ENCODE measurements at places on chromosomes 7 and 10.

DNA sequence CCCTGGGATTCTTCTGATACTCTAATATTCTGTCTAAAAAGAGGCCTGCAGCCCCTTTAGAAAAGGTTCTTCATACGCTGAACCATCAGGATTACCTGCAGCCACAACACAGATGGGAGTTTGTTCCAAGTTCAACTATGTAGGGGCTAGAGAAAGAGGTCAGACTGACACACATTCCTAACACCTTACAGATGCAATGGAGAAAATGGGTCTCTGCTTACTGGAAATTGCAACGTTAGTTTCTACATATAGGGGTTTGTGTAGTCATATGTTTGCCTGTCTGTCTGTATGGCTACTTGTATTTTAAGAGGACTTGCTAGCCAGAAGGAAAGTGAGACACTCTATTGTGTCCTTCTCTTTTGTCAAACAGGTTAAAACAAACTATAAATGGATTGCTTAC, 618.5 kb downstream of the INHBA start:
- DNase-seq, result no peak

- peak; percentile 73 for DNase-seq
Observed at GRCh38 chr10:94320285-94320914, 42.3 kb downstream of the NOC3L start.

DNA sequence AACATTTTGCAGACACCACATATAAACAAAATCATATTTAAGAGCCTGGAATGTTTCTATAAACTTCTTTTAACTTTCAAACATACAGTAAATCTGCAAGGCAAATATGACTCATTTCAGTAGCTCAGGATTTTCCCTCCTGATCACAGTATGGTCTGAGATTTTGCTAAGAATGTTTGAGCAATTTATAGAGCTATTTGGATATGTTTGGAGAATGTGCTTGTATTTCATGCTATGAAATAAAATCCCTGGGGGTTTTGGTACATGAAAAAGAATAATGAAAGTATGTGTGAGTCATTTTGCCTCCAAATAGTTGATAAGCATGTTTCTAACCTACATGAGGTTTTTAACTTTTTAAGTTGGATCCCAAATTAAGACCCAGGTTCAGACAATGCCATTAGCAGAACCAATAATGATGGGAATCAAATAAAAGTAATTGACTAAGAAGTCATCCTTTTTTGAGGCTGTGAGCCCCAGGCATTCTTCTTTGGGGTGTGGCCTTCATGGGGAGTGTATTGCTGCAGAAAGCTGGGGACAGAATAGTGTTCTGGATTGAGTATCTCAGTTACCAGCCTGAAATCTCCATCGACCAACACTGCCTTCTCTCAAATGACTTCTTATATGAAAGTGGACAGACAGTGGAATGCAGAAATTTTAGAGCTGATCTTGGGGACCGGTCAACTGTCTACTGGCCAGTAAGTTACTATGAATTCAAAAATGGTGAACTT, 66.1 kb upstream of the AGBL3 start:
- DNase-seq, result no peak

GRCh38 chr10:61612009-61612408, 50.7 kb upstream of the CABCOCO1 start:
- DNase-seq, result no peak

DNA sequence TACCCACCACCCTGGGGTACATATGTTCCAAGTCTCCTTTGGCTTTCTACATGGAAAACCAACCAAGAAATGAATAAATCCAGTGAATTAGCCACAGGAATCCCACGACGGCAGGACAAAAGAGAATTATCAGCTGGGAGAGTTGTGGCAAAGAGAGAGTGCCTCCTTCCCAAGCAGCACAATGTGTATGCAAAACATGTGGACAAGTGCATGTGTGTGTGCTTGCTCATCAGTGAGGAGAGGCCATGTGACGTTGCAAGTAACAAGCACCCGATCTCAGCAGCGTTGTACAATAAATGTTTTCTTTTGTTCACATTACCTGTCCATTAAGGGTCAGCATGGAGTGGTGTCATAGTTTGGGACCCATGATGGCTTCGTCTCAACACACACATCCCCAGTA, 50.0 kb upstream of the EMX2 start:
- no peak for DNase-seq

DNA sequence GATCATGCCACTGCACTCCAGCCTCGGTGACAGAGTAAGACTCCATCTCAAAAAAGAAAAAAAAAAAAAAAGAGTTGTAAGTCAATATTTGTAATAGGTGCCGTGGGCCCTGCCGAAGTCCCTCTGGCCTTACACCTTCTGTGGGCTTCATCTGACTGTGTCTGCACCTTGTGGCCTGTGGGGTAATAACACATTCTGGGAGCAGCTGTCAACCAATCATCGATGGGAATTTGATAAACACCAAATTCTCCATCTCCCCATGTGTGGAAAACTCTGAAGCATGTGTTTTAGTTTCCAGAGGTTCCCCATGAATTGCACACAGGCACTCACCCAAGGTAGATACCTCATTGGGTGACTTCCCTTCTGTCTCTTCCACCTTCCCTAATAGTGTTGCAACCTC, 10.8 kb downstream of the ZNF394 start:
- DNase-seq, result no peak

GRCh38 chr10:58179238-58179637, 88.5 kb downstream of the IPMK start:
- no peak for DNase-seq

- DNase-seq, result no peak
Observed at GRCh38 chr7:138285129-138285528, 174.9 kb upstream of the TRIM24 start.

DNA sequence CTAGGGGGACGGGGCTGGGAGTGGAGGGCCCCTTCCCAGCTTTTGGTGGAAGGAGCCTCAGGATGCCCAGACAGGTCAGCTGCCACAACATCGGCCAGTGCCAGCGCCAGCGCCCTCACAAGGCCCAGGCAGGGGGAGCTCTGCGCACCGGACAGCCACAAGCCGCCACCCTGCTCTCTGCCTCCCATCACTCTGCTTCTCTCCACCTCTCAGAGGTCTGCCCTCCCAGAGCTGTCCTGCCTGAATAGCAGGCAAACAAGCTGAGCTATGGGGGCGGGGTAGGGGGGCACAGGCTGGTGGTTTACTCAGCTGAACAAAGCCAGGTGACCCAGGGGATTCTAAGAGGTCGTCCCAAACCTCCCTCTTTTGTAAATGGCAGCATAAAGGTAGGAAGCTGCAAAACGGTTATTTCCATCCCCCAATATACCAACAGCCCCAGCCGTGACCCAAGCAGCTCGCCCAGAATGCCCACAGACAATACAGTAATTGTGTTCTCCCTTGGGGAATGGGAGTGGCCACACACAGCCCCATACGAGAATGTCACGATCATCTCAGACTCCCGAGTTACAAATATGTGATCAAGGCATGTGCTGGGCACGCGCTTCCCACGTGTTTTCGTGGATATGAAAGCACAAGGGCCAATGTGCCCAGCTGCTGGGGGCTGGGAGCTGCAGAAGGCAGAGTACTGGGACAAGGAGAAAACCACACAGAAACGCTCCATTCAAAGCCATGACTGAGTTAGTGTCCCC, 19.7 kb downstream of the FAM53B start:
- no peak for DNase-seq

GRCh38 chr7:45968856-45969541, 47.9 kb upstream of the IGFBP3 start:
- no peak for DNase-seq
